ENCODE measurements at places on chromosomes 6 and 20. TPM values are rescaled to one million over a fixed set of nuclear protein-coding genes. Genes with fewer than 3 reads are reported as not detected.

The ANKRD66 gene
- not detected for total RNA-seq

The TBC1D32 gene
- 9.9 TPM for total RNA-seq

The TPMT gene
- 5.3 TPM for total RNA-seq

The PSMG4 gene
- 22.2 TPM for total RNA-seq

The DDX27 gene
- total RNA-seq: 48.5 TPM

The KCNG1 gene
- total RNA-seq: 2.5 TPM

The LHFPL5 gene
- not detected for total RNA-seq

GRCh38 chr20:23039136-23039875, 4.2 kb downstream of the SSTR4 start:
- no peak overlapping the region for H3K27ac ChIP-seq
- H3K27me3 ChIP-seq: peaks cover 20% of the 10 kb centered on the region
- no peaks in the 10 kb centered on the region for H3K4me1 ChIP-seq
- DNase-seq: no peak
- H3K4me3 ChIP-seq: no peak overlapping the region

DNA sequence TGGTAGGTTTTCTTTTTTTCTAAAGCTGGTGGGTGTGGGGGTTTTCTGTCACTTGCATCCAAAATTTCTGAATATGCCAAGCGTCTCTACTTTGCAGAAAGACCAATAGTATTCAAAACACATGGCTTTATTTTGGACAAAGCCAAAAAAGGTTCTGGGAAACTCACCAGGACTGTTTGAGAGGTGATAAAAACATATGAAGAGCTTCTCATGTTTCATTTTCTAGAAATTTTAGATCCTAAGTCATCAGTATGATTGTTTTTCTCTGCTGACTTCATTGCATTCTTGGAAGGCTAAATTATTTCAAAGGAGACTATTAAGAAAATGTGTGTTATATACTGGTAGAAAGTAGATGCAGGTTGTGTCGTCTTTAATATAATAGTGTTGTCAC, 51.3 kb downstream of the GCLC start:
- peaks cover 24% of the 10 kb centered on the region for H3K4me1 ChIP-seq
- H3K27ac ChIP-seq: no peak overlapping the region
- no peak overlapping the region for H3K4me3 ChIP-seq
- H3K36me3 ChIP-seq: no peaks in the 10 kb centered on the region
- peaks cover 16% of the 10 kb centered on the region for H3K27me3 ChIP-seq

DNA sequence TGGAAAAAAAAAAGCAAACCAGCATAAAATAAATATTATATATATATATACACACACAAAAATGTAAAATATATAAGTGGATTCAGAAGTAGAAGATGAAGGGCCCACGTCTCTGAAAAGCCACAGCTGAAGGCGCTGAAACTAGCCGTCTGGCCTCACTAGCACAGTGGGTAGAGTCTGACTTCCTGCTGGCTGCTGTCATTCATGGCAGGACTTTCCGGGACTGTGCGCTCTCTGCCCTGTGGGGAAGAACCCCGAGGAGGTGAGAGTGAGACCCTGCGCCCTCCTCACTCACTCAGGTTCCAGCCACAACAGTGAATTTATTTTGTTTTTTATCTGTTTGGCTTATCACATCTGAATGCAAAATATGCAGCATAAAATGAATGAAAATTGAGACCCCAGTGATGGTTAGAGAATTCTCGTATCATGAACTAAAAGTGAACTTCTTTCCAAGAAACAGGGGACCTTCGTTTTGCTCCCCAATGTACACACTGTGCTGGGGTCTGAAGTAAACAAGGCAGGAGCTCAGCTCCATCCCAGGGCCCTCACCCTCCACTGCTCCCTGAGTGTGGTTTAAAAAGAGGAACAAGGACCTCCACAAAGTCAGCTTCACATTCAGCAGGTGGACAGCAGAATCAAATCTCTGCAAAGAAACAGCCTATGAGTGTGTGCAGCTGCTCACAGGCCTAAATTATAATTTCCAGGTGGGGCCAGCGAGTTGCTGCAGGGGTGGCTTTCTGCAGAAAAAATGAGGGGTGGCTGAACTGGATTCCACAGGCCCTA, 1.3 kb upstream of the RAMACL start:
- H3K4me3 ChIP-seq: no peak overlapping the region
- peaks cover 20% of the 10 kb centered on the region for H3K4me1 ChIP-seq

GRCh38 chr6:41659935-41660334, 21.7 kb downstream of the MDFI start:
- H3K27me3 ChIP-seq: peaks cover 32% of the 10 kb centered on the region
- H3K4me1 ChIP-seq: no peaks in the 10 kb centered on the region
- H3K27ac ChIP-seq: no peak overlapping the region
- no peak overlapping the region for H3K4me3 ChIP-seq
- DNase-seq: no peak
- H3K36me3 ChIP-seq: no peaks in the 10 kb centered on the region

DNA sequence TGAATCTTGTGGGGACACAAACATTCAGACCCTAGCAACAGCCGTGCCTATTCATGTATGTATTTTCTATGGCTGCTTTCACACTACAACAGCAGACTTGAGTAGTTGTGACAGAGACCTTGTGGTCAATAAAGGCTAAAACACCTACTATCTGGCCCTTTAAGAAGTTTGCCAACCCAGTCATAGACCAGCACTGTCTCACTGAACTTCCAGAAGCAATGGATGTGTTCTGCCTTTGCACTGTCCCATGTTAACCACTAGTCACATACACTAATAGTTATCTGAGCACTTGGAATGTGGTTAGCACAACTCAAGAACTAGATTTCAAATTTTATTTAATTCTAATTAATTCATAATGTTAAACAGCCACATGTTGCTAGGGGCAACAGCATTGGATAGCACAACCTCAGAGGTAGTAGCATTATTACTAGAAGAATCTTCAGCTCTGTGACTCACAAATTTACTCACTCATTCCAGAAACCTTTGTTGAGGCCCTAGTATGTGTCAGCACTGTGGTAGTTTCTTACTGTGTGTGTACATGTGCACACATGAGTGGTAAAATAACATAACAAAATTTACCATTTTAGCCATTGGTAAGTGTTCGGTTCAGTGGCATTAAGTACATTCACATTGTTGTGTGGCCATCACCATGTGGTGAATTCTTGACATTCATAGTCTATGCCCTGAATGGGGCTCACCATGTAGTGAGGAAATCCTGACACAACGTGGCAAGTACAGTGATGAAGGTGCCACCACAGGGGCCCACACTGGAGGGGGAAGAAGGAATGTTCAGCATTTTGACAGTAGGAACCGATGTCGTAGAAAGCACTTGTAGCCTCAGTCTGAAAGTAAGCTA, 107.3 kb downstream of the CEP57L1 start:
- H3K36me3 ChIP-seq: no peaks in the 10 kb centered on the region
- DNase-seq: peak; percentile 59
- H3K4me3 ChIP-seq: no peak overlapping the region
- H3K27ac ChIP-seq: peak overlapping the region; percentile 59
- H3K27me3 ChIP-seq: no peaks in the 10 kb centered on the region
- peaks cover 14% of the 10 kb centered on the region for H3K4me1 ChIP-seq

- DNase-seq: peak; percentile 38
- H3K27ac ChIP-seq: no peak overlapping the region
- H3K4me1 ChIP-seq: peaks cover 36% of the 10 kb centered on the region
- no peak overlapping the region for H3K4me3 ChIP-seq
- H3K27me3 ChIP-seq: no peaks in the 10 kb centered on the region
Observed at GRCh38 chr20:23399568-23400241, 21.6 kb downstream of the NAPB start.

DNA sequence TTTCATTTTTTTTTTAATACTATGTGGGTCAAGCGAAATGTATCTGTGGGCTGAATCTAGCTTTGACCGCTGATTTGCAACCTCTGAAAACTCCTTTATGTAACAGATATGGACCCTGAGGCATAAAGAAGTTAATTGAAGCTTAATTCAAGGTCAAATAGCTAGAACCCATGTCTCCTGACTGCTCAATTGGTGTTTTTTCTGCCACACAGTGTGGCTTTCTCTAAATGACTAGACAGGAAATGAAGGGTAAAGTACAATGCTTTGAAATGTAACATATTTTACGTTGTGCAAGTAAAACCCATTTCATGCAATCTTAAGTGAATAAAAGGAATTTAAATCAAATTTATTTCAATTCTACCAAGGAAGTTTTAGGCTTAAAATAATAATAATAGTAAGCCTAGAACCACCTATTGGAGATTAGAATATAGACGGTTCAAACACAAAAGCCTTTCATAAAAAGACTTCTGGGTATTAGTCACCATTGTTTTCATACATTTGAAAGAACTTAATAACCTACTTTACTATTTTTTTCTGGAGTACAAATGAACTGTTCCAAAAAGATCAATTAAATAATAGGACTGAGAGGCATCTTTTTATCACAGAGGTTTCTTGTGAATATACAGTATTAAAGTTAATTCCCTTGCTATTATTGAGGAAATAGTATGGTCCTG, 279.8 kb downstream of the EPHA7 start:
- no peak overlapping the region for H3K4me3 ChIP-seq
- DNase-seq: no peak
- no peaks in the 10 kb centered on the region for H3K27me3 ChIP-seq
- no peak overlapping the region for H3K27ac ChIP-seq

- no peak overlapping the region for H3K4me3 ChIP-seq
- peak; percentile 29 for DNase-seq
- no peaks in the 10 kb centered on the region for H3K27me3 ChIP-seq
- peaks cover 52% of the 10 kb centered on the region for H3K4me1 ChIP-seq
Observed at GRCh38 chr6:11413117-11413687, 124.3 kb upstream of the TMEM170B start.

- H3K27ac ChIP-seq: no peak overlapping the region
- no peak for DNase-seq
Observed at GRCh38 chr6:168126566-168127383, 47.8 kb upstream of the FRMD1 start.

DNA sequence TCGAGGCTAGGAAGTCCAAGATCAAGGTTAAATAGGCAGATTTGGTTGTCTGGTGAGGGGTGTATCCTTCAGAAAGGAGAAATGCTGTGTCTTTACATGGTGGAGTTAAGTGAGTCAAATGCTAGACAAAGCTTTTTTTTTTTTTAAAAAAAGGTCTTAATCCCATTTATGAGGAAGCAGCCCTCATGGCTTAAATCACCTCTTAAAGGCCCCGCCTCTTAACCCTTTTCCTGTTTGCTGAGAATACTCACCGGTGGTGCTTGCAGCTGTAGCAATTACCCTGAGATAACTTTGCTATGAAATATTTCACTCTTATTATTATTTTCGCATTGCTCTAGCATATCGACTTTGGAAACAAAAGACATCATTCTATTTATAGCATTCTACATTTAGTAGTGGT, 30.8 kb downstream of the FBXO30 start:
- H3K27ac ChIP-seq: no peak overlapping the region
- H3K36me3 ChIP-seq: peaks cover 4% of the 10 kb centered on the region
- DNase-seq: no peak

GRCh38 chr6:12150812-12151432, 138.8 kb downstream of the HIVEP1 start:
- H3K27me3 ChIP-seq: no peaks in the 10 kb centered on the region
- no peak overlapping the region for H3K27ac ChIP-seq
- peaks cover 13% of the 10 kb centered on the region for H3K36me3 ChIP-seq
- H3K4me1 ChIP-seq: peaks cover 14% of the 10 kb centered on the region

DNA sequence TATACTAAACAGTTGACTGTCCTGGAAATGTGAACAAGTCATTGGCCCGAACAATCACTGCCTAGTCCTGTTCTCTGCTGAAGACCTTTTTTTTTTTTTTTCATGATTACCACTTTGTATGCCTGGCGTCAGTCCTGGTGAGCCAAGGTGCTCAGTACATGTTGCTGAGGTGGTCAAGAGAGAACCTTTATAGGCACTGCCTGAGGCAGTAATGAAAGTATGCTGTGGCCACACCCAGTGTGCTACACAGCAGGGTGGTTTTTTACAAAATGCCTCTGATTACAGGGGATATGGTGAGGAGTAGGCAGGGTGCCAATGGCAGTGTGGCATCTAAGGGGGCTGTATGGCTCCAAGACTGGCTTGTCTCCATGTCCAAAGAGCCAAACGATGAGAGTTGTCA, 135.1 kb upstream of the ENPP5 start:
- H3K27me3 ChIP-seq: peaks cover 18% of the 10 kb centered on the region
- no peak overlapping the region for H3K27ac ChIP-seq
- no peak overlapping the region for H3K4me3 ChIP-seq
- no peaks in the 10 kb centered on the region for H3K36me3 ChIP-seq

DNA sequence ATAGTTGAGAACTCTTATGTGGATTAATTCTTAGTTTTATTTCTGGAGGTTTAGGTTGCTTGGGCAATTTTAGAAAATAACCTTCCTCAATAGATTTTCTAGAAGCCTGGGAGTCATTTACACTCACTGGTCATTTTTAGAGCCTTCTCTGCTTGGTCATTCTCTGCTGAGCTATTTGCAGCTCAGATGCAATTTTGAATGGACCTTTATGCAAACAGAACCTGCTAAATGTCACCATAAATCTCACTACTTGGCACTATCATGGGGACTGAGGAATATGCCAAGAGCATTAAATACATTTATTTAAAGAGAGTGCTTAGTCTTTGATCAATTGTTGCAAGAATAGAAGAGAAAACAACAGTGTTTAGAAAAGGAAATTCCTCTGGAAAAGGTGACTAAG, 154.0 kb downstream of the CLVS2 start:
- no peaks in the 10 kb centered on the region for H3K4me1 ChIP-seq
- H3K27ac ChIP-seq: no peak overlapping the region
- H3K4me3 ChIP-seq: no peak overlapping the region
- DNase-seq: no peak

- peaks cover 32% of the 10 kb centered on the region for H3K4me1 ChIP-seq
- H3K36me3 ChIP-seq: peaks cover 3% of the 10 kb centered on the region
- no peaks in the 10 kb centered on the region for H3K27me3 ChIP-seq
- H3K27ac ChIP-seq: peak overlapping the region; percentile 44
Observed at GRCh38 chr6:37816599-37817375, 2.7 kb upstream of the ZFAND3 start.

GRCh38 chr20:61056116-61056515, 195.9 kb upstream of the CDH4 start:
- no peaks in the 10 kb centered on the region for H3K4me1 ChIP-seq
- no peak for DNase-seq
- no peaks in the 10 kb centered on the region for H3K27me3 ChIP-seq
- no peaks in the 10 kb centered on the region for H3K36me3 ChIP-seq
- H3K27ac ChIP-seq: no peak overlapping the region

DNA sequence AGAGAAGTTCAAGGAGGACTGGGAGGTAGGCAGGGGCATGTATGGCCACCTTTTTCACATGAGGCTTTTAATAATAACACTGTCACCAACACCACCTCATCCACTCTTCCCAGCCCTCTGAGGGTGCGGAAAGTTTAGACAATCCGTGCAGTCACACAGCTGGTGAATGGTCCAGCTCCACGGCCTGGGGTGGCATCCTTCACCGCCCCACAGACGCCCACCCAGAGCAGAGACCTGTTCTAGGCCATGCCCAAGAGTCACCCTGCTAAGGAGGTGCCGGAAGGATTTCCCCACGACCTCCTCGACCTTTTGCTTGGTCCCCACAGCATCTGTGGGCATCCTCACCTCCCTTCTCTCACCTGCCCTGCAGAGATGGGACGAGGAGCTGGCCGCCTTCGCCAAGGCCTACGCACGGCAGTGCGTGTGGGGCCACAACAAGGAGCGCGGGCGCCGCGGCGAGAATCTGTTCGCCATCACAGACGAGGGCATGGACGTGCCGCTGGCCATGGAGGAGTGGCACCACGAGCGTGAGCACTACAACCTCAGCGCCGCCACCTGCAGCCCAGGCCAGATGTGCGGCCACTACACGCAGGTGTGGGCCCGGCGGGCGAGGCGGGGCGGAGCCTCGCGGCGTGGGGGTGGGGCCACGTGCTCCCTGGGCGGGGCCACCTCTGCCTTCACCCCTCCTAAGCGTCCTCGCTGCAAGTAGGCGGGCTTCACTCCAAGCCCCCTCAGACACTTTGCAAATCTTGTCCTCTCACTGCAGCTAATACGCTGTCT, 4.4 kb downstream of the PI16 start:
- no peak overlapping the region for H3K27ac ChIP-seq
- no peak overlapping the region for H3K4me3 ChIP-seq
- H3K4me1 ChIP-seq: peaks cover 62% of the 10 kb centered on the region
- H3K36me3 ChIP-seq: no peaks in the 10 kb centered on the region

All from activated CD4-positive, alpha-beta T cell treated with anti-CD3 and anti-CD28 coated beads for 36 hours (primary cell).